ENCODE measurements at places on chromosomes 5 and 9.

DNA sequence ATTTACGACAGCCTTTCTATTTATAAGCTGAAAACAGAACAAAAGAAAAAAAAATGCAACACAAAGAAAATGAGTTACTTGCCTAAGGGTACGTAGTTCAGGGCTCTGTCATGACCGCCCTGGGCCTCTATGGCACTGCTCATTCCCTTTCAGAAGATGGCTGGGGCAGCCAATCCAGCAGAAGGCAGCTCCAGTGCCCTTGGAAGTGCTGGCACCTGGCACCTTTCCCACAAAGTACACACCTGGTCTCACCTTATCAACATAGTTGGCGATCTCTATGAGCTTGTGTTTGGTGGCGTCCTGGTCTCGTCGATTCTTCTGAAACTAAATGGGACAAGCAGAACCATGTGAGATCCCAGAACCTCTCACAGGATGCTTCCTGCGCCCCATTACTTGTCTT lies 53.2 kb downstream of the NIPAL4 start:
- DNase-seq = no peak

- no peak for DNase-seq
Measured at GRCh38 chr9:106828070-106828469, 34.9 kb upstream of the ZNF462 start.

- DNase-seq = no peak
Measured at GRCh38 chr9:93222890-93223259, 38.9 kb downstream of the WNK2 start.

- no peak for DNase-seq
Measured at GRCh38 chr9:89822996-89823395, 218.2 kb downstream of the GADD45G start.

- DNase-seq = no peak
Measured at GRCh38 chr9:76290555-76290954, 103.7 kb downstream of the RFK start.

DNA sequence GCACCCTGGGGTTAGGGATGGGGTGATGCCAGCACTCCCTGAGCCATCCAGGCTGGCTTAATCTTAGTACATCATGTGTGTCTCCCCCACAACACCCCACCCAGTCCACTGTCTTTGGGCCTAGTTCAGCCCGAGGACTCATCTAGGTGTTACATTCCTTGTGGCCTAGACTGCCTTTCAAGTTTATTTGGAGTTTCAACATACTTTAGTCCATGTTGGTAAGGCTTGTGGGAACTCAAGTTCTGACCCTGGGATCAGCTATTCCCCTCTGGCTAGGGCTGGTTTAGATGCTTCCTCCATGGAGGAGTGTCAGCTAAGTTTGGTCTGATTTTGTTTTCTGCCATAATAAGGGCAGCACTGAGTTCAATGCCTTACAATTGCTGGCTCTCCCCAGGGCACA lies 302.4 kb downstream of the SMARCA2 start:
- no peak for DNase-seq

- no peak for DNase-seq
Measured at GRCh38 chr9:34589636-34590380, at the start of gene CNTFR. Gene CNTFR (minus strand): TSS chr9:34589724. CDS start chr9:34568981, 20,743 bp downstream.

- DNase-seq = no peak
Measured at GRCh38 chr5:1096838-1097237, 15.0 kb downstream of the SLC12A7 start.

- no peak for DNase-seq
Measured at GRCh38 chr5:133041157-133041784, 10.5 kb upstream of the HSPA4 start.

DNA sequence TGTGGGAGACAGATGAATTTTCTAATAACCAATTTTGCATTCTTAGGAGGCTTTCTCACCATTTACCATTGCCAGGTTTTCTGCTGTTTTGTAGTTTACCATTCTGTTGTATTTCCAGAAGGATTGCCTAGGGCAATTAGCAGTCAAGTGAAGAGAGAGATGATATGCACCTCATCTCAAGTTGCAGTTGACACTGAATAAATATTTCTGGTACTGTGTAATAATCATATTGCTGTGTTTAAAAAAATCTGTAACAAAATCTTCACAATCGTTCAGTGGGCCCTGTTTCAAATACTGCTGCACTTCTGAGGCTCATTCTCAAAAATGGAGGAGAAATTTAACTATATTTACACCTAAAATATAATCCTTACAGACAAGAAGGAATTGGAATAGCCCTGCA lies 706.1 kb upstream of the PTPRD start:
- DNase-seq = no peak

- peak; percentile 54 for DNase-seq
Measured at GRCh38 chr5:78601559-78602314, 46.8 kb downstream of the LHFPL2 start.

GRCh38 chr9:29514336-29514735 lies 1941.1 kb upstream of the C9orf72 start:
- no peak for DNase-seq

GRCh38 chr9:95772320-95773052 lies 103.0 kb upstream of the ERCC6L2 start:
- no peak for DNase-seq

GRCh38 chr5:83688281-83688680 lies 32.4 kb downstream of the HAPLN1 start:
- DNase-seq = no peak

DNA sequence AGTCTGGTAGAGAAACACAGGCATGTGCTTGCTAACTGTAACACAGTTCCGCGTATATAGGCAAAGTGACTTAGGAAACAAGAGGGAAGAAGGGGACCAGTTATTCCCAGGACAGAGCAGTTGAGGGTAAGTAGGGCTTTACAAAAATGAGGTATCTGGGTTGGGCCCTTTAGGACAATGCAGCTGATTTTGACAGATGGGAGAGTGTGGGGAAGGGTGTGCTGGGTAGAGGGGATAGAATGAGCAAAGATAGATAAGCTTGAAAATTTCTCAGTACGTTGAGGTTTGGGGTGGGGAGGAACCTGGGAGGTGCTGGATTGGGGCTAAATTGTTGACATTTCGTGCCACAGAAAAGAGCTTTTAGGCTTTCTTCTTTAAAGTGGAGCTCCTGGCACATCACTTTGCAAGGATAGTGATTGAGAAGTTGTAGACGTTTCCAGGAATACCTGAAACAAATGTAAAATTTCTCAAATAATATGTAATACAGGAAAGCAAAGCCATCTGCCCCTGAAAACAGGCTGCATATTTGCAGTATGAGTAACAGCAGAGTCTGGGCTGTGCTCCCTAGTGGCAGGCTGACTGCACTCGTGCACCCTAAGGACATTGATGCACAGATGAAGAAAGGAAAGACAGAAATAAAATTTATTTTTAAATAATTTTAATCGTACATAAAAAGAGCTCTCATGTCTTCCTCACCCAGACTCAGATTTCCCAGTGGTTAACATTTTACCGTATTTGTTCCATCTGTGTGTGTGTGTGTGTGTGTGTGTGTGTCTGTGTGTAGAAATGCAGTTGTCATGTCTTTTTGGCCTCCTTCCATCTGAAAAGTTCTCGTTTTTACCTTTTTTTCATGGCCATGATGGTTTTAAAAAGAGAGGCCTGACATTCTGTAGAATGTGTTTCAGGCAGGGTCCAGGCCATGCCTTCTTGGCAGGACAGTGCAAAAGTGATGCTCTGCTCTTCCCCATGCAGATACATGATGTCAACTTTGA lies 144.9 kb upstream of the DMRT1 start:
- DNase-seq = no peak

DNA sequence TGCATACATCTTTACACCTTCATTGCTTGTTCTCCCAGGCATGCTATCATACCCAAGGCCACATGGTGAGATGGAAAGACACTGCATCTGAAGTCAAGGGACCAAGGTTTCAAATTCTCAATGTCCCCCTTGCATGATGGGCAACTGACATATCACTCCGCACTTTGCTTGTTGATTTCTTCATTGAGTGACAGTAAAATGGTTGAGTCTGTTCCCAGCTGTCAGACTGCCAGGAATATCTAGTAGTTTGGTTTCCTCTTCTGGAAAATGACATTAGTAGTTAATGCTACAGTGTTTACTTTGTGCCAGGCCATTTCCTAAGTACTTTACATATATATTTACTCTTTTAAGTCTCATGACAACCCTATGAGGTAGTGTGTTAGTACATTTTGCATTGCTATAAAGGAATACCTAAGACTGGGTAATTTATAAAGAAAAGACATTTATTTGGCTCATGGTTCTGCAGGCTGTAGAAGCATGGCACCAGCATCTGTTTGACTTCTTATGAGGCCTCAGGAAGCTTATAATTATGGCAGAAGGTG lies 114.4 kb downstream of the PCSK1 start:
- DNase-seq = no peak

DNA sequence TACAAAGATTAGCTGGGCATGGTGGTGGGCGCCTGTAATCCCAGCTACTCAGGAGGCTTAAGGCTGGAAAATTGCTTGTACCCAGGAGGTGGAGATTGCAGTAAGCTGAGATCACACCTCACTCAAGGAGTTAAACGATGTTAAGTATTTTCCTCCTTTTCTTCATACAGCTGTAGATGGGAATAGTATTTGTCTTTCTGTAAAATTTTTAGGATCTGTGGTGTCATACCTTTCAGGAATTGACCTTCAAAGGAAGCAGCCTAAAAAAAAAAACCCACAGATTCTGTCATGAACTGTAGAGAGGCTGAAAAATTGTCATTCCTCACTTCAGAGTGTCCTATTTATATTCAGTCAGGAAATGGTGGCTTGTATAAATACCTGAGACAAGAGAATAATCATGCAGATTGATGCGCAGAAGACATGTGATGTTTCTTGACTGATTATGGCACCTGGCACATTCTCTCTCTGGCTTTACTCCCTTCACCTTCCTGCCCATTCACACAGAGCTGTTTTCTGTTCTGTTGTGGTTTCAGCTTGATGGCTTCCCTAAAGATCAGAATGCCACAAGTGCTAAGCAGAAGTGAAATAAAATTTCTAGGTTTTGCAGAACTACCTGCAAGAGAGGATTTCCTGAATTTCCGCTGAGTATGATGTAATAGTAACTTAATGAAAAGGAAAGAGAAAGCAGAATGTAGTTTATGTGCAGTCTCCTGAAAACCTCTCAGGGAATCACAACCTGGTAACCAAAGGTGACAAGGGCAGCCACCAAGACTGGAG lies 3.8 kb downstream of the IFNA1 start:
- no peak for DNase-seq

DNA sequence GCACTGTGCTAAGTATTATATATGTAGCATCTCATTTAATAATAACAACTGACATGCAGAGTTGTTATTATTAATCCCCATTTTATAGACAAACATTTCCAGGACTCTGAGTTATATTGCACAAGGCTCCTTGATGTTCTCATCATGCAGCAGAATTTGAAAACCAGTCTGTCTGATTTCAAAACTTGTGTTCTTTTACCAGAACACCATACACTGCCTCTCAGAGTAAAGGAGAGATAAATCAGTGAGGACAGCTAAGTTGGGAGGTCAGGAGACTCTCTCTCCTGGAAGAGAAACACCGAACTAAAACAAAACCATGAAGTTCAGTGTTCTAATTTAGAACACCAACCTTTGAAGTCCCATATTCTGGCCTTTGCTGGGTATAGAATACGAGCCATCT lies 92.7 kb upstream of the TNC start:
- DNase-seq = no peak

DNA sequence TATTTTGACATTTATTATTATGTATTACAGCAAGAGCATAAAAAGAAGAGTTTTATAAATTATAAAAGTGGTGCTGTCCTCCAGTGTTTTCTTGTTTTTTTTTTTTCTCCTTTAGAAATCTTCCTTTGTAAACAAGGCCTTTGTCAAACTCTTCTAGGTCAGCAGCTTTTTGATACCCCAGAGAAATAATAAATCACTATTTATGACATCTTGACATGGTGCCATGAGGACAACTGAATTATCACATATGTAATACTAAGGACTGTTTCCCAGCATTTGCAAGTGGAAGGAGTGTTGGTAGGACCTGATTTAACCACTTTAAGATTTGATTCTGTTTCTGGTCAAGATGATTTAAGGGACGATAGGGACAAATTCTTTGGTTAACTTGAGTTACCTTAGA lies 4.6 kb downstream of the SMARCA2 start:
- DNase-seq = no peak

DNA sequence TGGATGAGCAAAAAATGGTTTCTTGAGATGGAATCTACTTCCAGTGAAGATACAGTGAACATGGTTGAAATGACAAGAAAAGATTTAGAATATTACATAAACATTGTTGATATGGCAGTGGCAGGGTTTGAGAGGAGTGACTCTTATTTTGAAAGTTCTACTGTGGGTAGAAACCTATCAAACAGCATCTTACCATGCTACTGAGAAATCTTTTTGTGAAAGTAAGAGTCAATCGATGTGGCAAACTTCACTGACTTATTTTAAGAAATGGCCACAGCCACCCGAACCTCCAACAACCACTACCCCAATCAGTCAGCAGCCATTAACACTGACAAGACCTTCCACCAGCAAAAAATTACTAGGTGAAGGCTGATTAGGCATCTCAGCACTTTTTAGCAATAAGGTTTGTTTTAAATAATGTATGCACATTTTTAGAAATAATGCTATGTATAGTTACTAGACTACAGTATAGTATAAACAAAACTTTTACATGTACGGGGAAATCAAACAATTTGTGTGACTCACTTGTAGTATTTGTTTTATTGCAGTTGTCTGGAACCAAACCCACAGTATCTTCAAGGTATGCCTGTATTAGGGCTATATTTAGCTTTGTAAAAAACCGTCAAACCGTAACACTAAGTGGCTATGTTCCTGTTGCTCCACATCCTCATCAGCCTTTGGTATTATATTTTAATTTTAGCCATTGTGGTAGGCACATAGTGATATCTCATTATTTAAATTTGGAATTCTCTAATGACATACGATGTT lies 30.6 kb upstream of the ADAMTS6 start:
- DNase-seq = no peak

DNA sequence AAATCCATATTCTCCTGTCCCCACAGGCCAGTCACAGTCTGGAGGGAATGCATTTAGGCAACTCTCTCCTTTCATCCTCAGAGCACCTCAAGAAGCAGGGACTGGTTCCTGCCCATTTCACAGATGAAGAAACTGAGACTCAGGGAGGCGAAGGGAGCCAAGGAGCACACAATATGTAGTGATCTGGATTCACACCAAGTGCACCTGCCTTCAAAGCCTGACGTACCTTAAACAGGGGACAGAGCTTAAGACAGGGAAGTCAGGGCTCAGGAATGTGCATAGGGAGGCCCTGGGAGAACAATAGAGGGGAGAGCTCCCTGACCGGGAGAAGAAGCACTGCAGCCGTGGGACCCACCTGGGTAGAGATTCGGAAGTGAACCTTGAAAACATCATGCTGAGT lies 83.0 kb downstream of the GABBR2 start:
- DNase-seq = no peak

All from GM04504 (cell line).